Esophagus mucosa (tissue), 1 donor: ENCODE measurements at places on chromosomes 5 and 9.

DNA sequence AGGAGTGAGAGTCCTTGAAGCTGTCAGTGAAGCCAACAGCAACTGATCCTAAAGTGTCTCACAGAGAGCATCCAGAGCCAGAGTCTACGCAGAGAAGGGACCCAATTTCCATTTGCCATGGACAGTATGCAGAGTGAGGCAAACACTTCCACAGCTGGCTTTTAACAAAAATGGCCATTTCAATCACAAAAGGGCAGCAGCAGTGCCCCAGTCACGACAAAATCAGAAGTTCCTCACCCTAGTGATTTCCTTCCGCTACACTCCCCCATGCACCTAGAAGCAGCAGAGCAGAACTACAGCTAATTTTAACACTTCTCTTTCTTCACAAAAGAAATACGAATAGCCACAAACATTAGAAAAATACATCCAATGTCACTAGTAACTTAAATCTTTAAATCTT is 27.9 kb downstream of the FBXW11 start:
- no peak for ATAC-seq

DNA sequence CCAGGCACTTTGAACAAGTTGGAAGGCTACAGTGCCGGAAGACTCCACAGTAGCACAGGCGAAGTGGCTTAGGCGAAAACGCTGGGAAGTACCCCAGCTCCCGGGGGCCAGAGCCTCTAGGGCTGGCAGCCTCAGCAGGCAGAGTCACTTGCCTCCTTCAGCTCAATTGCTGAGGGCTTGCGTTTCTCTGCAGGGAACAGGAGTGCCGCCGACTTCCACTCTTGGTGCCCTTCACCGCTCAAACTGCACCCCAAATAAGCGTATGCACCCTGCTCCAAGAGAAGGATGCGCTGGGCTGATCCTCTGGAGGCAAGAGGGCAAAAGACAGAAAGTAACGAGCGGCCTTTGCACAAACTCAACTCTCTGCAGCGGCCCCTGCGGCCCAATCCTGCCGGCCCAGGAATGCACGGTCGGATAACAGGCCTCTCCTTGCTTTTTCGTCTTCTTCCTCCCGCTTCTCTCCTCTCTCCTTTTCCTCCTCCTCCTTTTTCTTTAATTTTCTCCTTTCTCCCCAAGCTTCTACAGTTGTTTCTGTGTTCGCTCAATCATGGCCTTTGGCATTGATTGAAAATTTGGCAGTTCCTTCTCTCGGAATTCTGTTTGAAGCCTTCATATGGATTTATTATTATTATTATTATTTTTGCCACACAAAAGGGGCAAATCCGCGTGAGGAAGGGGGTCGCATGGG is 1.1 kb upstream of the S1PR3 start:
- no peak for ATAC-seq

DNA sequence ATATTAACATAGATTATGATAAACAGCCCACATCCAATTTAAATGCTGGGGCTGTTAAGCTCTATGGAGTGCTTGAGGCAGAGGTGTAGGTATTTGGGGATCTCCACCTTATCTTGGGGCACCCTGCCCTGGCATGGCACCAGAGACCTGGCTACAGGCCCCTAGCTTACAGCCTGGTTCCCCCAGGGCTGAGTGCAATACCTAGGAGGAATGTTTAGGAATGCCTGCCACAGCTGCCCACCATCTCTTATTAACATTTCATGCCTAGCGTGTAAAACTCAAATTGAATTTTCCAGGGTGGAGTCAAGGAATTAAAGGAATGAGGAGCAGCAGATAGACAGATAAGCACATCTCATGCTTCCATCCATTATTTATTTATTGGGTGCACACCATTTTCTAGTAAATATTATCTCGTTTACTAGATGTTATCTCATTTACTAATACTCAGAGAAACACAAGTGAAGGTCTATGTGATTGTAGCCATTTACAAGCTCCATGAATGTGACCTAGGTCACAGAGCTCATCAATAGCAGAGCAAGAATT is 55.6 kb upstream of the TNFSF8 start:
- no peak for ATAC-seq

GRCh38 chr9:70439991-70440706 is 25.7 kb upstream of the KLF9 start:
- ATAC-seq: no peak

GRCh38 chr5:179150011-179150410 is 89.8 kb downstream of the ZNF354C start:
- ATAC-seq: no peak

DNA sequence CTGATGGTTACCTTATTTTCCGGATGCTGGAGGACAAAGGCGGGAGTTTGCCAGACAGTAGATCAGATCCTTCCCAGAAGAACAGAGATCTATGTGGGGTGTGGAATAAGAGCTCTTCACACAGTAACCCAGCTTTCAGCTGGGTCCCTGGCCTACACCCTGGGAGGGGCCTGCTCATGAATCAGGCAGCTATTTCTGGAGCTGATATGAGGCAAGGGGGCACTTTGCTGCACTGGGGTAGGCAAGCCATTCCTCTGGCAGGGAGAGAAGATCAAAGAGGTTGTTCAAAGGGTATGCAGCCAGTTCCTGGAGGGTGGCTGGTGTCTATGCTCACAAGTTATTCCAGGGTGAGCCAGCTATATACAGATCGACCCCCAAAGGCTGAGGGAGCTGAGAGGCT is 48.6 kb downstream of the CYSTM1 start:
- no peak for ATAC-seq

DNA sequence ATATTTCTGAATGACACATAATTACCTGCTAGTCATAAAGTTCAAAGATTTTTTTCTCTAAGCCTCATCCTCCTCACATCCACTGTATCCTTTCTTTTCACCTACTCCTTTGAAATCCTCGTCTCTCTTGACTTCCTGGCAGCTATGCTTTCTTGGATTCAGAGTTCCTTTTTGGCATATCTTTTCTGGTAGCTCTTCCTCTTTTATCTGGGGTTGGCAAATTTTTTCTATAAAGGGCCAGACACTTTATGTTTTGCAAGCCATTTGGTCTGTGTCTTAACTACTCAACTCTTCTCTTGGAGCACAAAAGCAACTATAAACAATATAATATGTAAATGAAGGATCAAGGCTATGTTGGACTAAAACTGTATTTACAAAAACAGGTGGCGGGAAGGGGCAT is 197.5 kb downstream of the KIAA0825 start:
- no peak for ATAC-seq

- no peak for ATAC-seq
These were observed 40.8 kb upstream of the SHISAL2B start for GRCh38 chr5:64649512-64649911.

DNA sequence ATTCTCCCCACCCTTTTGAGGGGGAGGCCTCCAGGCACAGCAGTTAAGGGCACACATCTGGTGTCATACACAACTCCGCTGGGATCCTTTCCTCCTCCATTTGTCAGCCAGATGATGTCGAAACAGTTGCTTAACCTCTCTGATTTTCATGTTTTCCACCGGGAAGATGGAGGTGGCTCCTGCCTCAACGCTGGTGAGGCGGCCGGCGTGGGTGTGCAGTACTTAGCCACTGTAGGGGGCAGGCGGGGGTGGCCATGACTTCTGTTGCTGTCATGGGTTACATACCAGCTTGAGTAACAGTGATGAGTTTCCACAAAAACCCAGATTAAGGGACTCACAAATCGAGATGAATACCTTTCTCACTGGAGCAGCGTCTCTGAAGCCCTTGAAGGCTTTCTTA is 63.1 kb upstream of the EPB41L4B start:
- ATAC-seq: no peak

GRCh38 chr5:124742983-124743601 is 3.3 kb downstream of the ZNF608 start:
- peak; percentile 77 for ATAC-seq

DNA sequence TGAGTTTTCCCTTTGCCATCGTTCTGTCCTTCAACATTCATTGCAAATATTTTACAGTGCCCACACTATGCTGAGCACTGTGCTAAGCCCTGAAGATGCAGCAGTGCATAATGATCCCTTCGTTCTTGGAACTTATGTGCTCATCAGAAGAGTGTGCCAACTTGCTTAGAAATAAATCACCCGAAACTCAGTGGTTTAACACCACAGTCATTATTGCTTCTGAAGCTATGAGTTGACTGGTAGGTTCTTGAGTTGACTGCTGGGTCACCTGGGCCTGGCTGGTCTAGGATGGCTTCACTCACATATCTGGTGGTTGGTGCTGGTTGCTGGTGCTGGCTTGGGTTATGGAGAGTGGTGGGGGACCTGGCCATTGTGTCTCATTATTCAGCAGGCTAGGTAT is 20.9 kb downstream of the PCSK5 start:
- peak; percentile 72 for ATAC-seq

- ATAC-seq: no peak
These were observed 59.4 kb upstream of the EXOC3 start for GRCh38 chr5:383621-384020.

DNA sequence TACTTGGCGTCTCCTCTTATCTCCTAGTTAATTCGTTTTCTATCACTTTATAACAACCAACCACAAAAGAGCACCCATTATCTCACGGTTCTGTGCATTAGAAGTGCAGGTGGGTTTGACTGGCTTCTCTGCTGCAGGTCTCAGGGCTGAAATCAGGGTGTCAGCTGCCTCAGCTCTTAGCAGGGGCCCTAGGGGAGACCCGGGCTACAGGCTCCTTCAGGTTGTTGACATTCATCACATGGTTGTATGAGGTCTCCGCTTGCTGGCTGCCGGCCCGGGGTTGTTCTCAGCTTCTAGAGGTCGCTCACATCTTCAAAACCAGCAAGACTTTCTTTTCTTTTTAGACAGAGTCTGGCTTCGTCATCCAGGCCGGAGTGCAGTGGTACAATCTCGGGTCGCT is 2.9 kb upstream of the ZMYND19 start:
- ATAC-seq: no peak

DNA sequence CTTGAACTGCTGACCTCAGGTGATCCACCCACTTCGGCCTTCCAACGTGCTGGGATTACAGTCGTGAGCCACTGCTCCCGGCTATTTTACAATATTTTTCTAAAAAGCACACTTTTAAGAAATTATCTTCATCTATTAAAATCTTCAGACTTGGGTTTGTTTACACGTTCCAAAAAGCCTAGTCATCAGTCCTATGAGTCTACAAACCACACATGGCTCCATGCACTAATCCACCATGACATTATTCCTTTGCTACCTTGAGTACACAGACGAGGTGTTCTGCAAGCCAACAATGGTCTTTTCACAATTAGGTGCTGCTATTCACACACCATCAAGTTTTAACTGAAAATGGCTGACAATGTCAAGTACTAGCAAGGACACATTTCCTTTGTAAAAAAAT is 41.0 kb downstream of the TRPM6 start:
- no peak for ATAC-seq

DNA sequence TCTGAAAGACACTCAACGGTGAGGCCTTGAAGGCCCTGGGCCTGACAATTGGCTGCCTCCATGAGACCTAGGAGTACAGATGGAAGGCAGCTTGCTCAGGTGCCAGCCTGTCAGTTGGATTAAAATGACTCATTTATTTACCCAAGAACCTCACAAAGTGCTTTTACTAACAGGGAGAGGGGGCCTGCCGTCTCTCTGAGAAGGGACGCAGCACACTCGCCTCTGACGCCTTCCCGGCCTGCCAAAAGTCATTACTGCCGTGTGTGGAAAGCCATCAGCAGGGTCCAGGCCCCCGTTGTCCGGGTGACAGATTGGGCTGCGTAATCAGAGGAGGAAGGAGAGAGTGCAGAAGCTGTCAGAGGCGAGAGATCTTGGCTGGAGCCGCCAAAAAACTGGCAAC is 32.4 kb downstream of the DDX31 start:
- no peak for ATAC-seq

GRCh38 chr5:141697586-141697985 is 15.6 kb upstream of the ARAP3 start:
- ATAC-seq: no peak

DNA sequence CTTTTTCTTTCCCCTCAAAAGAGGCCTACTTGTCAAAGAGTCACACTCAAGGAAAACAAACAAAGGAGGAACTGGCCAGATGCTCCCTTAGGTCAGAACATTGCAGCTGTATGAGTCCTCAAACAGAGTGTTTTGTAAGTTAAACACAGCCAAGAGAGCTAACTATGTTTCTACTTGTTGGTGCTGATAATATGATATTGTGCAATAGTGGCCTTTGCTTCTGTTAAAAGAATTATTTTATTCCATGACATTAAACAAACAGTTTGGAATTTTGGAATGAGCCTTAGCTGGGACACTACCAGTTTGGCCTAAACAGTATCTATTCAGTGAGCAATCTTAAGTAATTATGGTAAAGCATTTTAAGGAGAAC is 56.0 kb upstream of the TPD52L3 start:
- ATAC-seq: peak; percentile 89

- ATAC-seq: peak; percentile 77
These were observed 75.5 kb downstream of the PHAX start for GRCh38 chr5:126676195-126676624.

DNA sequence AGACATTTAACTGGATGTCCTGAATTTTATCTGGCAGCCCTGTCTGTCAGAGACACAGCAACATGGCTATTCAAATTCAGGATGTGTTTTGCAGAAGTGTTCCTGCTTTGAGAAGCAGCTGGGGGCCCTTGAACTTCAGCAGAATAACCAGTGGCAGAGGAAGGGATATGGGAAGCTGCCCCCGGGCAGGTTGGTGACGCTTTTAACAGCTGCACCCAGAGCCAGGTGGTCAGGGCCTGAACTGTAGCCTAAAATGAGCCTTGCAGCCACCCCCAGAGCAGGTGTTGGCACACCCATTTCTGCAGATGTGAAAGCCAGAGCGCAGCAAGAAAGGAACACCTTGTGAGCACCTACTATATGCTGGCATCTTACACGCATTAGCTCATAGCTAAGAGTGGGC is 128.7 kb upstream of the BOD1 start:
- no peak for ATAC-seq

DNA sequence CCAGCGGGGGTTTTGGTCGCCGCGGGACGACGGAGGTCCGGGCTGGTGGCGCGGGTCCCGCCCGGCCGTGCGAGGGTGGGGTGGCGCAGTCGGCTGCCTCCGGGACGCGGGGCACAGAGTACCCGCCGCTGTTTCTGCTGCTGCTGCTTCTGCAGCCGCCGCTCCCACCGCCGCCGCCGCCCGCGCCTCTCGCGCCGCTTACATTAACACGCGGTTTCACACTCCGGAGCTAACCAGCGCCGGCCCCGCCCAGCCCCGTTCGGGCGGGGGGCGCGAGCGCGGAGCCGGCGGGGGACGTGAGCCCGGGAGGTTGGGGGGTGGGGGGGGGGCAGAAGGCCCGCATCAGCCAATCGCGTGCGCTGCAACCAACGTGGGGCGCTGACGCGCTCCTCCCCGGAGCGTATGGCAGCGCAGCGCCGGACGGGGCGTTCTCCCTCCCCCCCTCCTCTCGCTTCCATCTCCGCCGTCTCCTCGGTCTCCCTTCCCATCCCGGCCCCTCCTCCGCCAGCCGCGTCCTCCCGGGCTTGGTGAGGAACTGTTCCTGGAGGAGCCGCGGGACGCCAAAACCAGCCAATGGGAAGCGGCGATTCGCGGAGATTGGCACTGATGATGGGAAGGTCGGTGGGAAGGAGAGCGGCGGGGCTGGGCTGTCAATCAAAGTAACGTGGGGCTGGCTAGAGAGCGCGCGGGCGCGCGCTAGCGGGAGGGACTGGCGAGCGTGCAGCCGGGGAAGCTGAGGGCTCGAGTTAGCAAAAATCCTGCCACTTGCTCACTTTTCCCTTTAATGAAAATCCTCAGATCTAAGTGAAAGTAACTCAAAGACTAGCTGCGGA is at the start of gene TLE1:
Gene TLE1, minus strand, starts transcription at position 205 of the 833 bp plus-strand sequence. CDS start 1,307 bp downstream, outside the sequence.
- ATAC-seq: peak; percentile 95

- no peak for ATAC-seq
These were observed 169.6 kb downstream of the MELK start for GRCh38 chr9:36742264-36742663.
